Prostate gland (tissue), 2 donors: ENCODE measurements at places on chromosomes 2 and 18. TPM values are rescaled to one million over a fixed set of nuclear protein-coding genes. Genes with fewer than 3 reads are reported as not detected.
A peak's percentile ranks its signal among the peaks of the same experiment; 100 is the strongest.

The TUBA3E gene
- 32.6 TPM for total RNA-seq

The MLPH gene
- total RNA-seq = 371 TPM

The FAP gene
- total RNA-seq = 2.0 TPM

The SERPINB4 gene
- total RNA-seq = 1.1 TPM

The C2orf80 gene
- total RNA-seq = not detected

The HOXD12 gene
- not detected for total RNA-seq

DNA sequence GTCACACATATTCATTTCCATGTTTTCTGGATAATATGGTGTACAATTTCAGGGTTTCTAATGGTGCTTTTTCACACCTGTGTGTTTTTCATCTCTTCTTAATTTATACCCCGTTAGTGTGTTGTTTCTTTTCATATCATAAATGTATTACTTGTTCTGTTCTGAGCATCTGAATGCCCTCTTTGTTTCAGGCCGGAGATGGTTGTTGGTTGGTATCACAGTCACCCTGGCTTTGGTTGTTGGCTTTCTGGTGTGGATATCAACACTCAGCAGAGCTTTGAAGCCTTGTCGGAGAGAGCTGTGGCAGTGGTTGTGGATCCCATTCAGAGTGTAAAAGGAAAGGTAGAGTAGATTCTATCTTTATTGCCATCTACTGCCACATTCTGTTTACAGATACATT lies 45.1 kb upstream of the TBR1 start:
- DNase-seq = no peak

GRCh38 chr2:133599811-133600210 lies 31.5 kb upstream of the NCKAP5 start:
- no peak for DNase-seq

- no peak for DNase-seq
These were observed 29.4 kb downstream of the PDCL3 start for GRCh38 chr2:100592226-100592625.

GRCh38 chr2:190948671-190949070 lies 65.3 kb downstream of the STAT1 start:
- DNase-seq = no peak

DNA sequence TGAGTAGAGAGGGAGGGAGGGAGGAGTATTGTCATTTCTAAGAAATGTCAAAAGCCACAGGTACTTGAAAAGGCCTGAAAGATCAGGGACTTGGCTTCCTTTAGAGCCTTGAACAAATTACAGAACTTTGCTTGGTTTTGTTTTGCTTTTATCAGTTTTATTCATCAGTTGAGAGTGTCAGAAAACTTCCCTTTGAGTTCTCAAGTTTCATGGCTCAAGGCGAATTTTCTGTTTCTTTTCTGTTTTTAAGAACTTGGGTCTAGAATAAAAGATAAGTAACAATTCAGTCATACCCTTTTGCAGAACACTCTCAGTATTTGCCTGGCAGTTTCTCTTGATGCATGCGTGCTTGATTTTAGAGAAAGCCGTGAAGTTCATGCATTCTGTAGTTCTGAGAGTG lies 531.9 kb downstream of the PARD3B start:
- no peak for DNase-seq

DNA sequence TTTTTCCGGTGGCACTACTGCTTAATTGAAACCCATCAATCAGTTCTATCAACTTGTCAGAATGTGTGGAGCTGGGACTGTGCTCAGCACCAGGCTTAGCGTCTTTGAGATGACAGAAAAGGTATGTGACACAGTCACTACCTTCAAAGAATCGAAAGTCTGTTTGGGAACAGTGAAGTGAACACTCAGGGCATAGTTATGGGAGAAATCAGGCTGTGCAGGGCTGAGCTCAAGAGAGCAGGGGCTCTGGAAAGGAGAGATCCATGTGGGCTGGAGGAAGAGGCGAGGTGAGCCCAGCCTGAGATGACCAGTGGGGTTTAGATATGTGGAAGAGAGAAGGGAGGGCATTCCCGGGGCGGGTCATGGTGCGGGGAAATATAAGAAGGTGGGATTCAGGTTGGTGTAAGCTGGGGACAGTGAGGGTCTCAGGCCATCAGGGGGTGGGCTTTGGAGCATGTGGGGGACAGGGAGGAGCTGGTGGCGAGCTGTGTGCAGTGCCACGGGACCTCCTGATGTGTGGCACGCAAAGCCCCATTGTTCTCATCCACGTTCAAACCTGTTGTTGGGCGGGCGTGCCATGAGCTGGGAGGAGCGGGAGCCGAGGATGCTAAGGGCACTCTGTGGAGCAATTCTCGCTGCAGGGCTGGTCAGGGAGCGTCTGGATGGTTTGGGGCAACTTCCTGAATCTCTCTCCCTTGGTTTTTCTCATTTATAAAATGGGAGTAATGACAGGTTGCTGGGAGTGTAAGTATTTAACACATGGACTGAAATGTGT lies 72.5 kb downstream of the VAPA start:
- no peak for DNase-seq

- no peak for DNase-seq
These were observed 34.1 kb downstream of the TFPI start for GRCh38 chr2:187520121-187520624.

GRCh38 chr2:64090264-64090663 lies 54.0 kb downstream of the PELI1 start:
- no peak for DNase-seq

- no peak for DNase-seq
These were observed 44.5 kb downstream of the CYP26B1 start for GRCh38 chr2:72103161-72103560.

DNA sequence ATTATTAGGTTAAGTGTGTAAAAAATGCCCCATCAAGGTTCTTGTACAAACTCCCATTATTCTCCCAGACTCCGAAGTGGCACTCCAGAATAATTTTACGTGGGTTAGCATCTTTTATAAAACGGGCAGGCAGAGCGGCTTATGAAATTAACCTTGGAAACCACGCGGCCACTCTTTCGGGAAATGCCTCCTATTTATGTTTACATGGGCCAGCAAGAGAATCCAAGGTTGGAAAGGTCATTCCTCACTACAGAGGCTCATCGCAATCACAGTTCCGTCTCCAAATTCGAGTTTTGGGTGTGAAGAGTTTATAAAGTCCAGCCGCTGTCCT lies 1.2 kb upstream of the IMPA2 start:
- DNase-seq = peak; percentile 17

GRCh38 chr2:1683297-1683696 lies 61.0 kb downstream of the PXDN start:
- no peak for DNase-seq

GRCh38 chr2:238187618-238188548 lies 15.6 kb downstream of the ILKAP start:
- no peak for DNase-seq

- no peak for DNase-seq
These were observed 28.5 kb downstream of the TMEM131 start for GRCh38 chr2:97967216-97967592.

DNA sequence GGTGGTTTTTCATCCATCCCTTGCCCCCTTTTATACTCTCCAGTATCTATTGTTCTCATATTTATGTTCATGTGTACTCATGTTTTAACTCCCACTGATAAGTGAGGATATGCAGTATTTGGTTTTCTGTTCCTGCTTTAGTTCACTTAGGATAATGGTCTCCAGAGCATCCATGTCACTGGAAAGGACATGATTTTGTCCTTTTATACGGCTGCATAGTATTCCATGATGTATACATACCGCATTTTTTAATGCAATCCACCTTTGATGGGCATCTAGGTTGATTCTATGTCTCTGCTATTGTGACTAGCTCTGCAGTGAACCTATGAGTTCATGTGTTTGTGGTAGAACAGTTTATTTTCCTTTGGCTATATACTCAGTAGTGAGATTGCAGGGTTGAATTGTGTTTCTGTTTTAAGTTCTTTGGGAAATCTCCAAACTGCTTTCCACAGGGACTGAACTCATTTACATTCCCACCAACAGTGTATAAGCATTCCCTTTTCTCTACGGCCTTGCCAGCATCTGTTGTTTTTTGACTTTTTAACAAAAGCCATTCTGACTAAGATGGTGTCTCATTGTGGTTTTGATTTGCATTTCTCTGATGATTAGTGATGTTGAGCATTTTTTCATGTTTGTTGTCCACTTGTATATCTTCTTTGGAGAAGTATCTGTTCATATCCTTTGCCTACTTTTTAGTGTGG lies 420.2 kb downstream of the THSD7B start:
- DNase-seq = no peak

DNA sequence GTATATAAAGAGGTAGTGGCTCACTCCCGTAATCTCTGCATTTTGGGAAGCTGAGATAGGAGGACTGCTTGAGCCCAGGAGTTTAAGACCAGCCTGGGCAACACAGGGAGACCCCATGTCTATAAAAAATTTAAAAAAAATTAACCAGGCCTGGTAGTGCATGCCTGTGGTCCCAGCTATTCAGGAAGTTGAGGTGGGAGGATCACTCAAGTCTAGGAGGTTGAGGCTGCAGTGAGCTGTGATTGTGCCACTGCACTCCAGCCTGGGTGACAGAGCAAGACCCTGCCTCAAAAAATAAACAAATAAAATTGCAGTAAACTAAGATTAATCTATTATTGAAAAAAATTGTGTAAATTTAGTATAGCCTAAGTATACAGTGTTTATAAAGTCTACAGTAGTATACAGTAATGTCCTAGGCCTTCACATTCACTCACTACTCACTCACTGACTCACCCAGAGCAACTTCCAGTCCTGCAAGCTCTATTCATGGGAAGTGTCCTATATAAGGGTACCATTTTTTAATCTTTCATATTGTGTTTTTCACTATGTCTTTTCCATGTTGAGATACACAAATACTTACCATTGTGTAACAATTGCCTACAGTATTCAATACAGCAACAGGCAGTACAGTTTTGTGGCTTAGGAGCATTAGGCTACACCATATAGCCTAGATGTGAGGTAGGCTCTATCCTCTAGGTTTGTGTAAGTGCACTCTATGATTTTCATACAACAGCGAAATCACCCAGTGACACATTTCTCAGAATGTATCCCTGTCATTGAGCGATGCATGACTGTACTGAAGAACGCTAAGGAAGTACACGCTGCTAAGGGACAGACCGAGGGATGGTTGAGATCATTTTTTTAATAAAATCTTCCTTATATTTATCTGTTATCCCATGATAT lies 10.4 kb upstream of the MAP4K3 start:
- DNase-seq = no peak

DNA sequence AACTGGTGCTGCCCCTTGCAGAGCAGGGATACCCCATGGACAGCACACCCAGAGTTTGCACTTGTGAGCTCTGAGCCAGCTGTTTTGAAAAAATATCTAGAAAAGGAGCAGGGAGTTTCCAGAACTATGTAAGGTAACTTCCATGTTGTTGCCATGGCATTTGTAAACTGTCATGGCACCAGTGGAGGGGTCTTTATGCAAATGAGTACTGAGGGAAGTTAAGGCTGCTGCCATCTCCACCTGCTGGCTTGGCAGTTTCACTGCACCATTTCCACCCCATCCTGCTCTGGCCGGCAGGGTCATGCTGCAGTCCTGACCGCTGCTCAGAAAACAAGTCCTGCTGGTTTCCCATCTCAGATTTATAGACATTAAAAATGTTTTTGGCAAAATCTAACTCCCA lies 52.3 kb upstream of the SNTG2 start:
- no peak for DNase-seq
